ENCODE measurements at places on chromosomes 12 and 14.

- DNase-seq = no peak
Measured at GRCh38 chr12:45697371-45697770, 32.1 kb upstream of the ARID2 start.

DNA sequence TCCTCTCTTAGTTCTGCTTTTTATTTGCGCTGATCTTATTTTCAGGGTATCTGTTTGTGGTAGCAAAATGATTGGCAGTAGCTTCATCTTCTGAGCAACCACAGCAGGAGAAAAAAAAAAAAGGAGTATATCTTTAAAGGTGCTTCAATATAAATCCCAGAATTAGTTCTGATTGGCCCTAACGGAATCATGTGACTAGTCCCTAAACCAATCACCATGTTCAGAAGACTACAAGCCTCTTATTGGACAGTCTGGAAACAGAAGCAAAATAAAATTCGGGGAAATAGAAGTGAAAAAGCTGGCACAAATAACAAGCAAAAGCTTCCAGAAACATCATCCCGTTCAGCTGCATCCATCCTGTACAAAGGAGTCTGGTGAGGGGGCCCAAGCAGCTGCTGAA lies 49.9 kb upstream of the PTPRO start:
- DNase-seq = no peak

- no peak for DNase-seq
Measured at GRCh38 chr14:59175404-59175803, 13.1 kb upstream of the DAAM1 start.

GRCh38 chr12:24470050-24470449 lies 478.9 kb downstream of the BCAT1 start:
- DNase-seq = no peak

GRCh38 chr12:11563785-11564739 lies 85.4 kb upstream of the ETV6 start:
- no peak for DNase-seq

- no peak for DNase-seq
Measured at GRCh38 chr12:104504146-104504545, 47.4 kb downstream of the CHST11 start.

Measured in stimulated activated CD8-positive, alpha-beta memory T cell treated with anti-CD3 and anti-CD28 coated beads, Interleukin-2, amount 100 ng/mL, for 48 hours (primary cell).